CD4-positive, alpha-beta T cell treated with Interleukin-15 for 4 hours (primary cell): ENCODE measurements at places on chromosomes 16 and 17.

DNA sequence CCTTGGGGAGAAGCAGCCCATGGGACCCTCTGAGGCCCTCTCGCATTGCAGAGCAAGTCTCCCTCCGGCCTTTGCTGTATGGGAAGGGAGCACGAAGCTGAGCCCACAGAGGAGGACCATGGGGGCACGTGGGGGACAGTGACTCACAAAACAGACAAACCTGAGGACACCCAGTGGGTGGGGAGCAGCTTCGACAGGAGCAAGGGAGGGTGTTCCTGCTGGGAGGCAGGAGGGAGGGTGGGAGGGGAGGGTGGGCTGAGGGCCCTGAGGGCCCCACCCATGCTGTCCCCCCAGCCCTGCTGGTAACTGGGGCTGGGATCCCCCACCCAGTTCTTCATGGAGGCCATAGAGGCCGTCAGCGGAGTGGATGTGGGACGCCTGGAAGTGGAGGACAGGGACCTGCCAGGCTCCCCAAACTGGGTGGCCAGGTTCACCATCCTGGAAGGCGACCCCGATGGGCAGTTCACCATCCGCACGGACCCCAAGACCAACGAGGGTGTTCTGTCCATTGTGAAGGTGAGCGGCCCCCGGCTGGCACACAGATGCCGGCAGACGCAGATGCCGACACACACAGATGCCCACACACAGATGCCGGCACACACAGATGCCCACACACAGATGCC is 12.5 kb downstream of the SLC22A31 start:
- no peak for DNase-seq

- DNase-seq: no peak
Observed at GRCh38 chr16:80468029-80468428, 72.8 kb upstream of the DYNLRB2 start.

DNA sequence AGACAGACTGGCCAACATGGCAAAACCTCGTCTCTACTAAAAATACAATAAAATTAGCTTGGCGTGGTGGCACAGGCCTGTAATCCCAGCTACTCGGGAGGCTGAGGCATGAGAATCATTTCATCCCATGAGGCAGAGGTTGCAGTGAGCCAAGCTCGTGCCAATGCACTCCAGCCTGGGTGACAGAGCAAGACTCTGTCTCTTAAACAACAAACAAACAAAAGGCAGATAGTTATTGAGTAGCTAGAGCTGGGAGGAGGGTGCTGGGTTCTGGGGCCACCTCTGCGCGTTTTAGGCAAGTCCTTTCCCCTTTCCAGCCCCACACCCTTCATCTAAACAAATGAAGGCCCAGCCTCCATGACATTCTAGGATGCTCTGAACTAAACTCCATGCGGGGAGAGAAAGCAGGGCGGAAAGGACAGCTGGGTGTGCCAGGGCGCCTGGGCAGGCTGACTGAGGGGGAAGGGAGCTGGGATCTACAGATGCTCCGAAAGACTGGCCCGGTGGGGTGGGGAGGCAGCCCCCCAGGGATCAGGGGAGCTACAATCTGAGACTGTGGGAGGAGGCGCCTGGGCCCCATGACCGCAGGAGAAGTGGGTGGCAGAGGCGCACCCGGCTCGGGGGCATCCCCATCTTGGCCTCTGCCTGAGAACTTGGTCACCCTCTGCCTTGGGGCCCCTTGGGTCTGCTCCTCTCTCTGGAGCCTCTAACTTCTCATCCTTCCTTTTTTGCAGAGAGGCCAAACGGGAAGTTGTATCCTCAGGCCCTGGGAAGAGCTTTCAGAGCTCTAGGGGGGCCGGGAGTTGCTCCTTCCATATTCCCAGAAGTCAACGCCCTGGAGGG is 910 bp downstream of the ITGAL start:
- DNase-seq: peak; percentile 43

GRCh38 chr16:30691907-30692306 is 7.1 kb upstream of the SRCAP start:
- no peak for DNase-seq

DNA sequence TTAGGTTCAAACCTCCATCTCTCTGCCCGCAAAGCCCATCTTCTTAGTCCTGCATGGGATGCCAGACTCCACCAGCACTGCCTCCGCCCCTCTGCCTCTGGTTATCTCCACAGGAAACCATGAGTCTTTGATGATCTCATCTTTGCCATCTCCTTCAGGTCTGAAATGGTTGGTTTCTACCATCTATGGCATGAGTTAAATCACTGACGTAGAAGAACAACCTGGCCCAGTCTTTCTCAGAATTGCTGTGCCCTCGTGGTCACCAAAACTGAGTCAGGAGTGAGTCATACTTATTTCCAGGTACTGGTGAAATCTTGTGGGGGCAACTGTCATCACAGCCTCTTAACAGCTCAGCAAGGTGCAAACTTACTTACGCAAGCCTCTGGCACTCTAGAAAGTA is 468.7 kb upstream of the C16orf82 start:
- DNase-seq: peak; percentile 74

DNA sequence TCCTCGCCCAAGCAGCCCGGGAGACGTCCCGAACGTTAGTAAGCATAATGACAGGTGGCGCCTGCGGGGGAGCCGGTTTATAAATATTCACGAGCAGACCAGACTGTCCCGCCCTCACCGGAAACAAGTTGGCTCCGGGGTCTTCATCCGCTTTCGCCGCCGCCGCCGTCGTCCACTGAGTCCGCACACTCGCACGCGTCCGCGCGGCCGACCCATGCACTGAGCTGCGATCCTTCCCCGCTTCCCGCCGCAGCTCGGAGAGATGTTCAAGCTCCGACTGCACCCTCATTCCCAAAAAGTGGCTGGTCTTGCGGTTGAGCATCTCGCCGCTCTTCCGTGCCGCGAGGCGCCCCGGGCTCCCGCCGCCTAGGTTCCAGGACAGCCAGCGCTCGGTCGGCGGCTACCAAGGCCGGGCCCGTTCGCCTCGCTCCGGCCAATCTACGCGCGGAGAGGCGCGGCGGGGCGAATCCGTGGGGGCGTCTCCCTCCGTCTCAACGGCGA is 385 bp downstream of the CFAP119 start:
- peak; percentile 21 for DNase-seq

DNA sequence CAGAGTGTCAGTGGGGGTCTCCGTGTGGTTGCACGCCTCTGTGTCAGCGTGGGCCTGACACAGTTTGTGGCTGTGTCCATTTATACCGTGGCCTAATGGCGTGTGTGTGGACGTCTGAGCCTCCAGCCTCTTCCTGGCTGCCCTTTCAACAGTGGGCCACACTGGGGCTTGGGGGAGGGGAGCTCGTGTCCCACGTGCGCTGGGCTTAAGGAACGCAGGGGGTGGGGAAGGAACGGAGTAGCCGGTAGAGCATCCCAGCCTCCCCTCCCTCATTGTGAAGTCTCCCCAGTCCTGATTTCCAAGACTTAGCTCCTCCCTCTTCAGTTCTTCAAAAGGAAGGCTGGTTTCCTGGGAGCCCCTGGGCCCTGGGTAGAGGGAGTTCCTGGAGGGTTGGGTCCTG is 9.5 kb upstream of the HES7 start:
- no peak for DNase-seq
